ENCODE measurements at places on chromosomes 3 and 15. TPM values are rescaled to one million over a fixed set of nuclear protein-coding genes. Genes with fewer than 3 reads are reported as not detected.

DNA sequence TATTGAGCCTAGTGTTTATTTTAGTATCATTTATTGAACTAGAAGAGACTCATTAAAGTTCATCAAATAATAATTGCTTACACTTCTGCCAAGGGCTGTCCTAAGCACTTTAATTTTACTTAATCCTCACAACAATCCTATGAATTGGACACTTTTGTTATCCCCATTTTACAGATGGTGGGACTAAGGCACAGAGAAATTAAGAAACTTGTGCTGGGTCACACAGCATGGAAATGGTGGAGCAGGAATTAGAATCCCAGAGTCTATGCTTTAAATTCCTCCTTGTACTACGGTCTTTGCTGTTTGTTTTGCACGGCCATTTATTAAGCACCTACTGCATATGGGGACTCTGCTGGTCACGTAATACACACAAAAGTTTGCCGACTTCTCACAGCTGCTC lies 7.9 kb downstream of the ATP2B2 start:
- DNase-seq, result no peak

The DUOX2 gene
- polyA plus RNA-seq, result 0.05 TPM

GRCh38 chr3:86481636-86482035 lies 509.3 kb downstream of the VGLL3 start:
- DNase-seq, result no peak

GRCh38 chr3:151268267-151269235 lies 9.8 kb downstream of the P2RY14 start:
- no peak for DNase-seq

The IL17RD gene
- 55.6 TPM for polyA plus RNA-seq

The GRK7 gene
- polyA plus RNA-seq, result 0.18 TPM

DNA sequence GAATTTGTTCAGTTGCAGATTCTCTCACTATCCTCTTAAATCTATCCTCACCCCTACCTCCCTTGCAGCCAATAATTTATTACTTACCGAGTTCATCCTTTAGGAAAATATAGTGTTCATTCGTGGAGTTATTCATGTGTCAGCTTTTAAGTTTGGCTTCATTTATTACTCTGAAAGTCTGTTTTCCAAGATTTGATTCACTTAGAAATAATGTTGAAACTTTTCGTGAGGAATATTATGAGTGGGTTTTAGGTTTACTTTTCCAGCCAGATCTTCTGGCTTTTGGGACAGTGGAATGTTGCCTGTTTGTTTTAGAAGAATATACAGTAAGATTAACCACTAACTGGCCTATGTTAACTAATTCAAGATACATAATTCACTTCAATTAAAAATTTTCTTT lies 161.0 kb upstream of the CGNL1 start:
- no peak for DNase-seq

- no peak for DNase-seq
These were observed 15.1 kb upstream of the XYLB start for GRCh38 chr3:38331257-38332022.

DNA sequence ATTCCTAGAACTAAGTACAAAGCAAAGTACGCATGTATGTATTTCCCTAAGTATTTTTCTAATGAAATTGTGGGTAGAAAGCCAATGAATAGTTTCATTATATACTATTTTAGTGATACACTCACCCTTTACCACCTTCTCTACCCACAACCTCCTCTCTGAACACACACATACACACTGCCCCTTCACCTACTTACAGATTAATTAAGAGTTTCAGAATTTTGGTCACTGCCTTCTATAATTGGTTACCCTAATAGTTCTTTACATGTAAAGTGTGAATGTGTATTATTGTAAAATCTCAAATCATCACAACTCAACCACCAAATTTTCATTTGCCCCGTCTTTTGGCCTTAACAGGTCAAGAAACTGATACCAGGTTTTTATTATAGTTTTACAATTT lies 7.2 kb downstream of the PFN2 start:
- DNase-seq, result no peak

DNA sequence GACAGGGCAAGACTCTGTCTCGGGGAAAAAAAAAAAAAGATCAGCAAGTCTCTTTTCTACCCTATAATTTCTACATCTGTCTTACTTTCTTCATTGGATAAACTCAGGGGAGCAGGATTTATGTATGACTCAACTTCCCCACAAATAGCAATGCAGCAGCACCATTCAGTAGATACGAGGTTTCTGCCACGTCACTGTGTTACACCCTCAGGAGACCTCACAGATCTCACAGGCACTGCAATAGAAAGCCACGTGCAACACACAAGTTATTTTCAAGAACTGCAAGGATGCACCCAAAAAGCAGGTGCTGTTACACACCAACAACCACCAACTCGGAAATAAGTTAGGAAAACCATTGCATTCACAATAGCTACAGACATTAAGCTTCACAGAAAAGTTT lies 30.2 kb downstream of the TSPAN3 start:
- no peak for DNase-seq

The C3orf62 gene
- polyA plus RNA-seq, result 10.6 TPM

DNA sequence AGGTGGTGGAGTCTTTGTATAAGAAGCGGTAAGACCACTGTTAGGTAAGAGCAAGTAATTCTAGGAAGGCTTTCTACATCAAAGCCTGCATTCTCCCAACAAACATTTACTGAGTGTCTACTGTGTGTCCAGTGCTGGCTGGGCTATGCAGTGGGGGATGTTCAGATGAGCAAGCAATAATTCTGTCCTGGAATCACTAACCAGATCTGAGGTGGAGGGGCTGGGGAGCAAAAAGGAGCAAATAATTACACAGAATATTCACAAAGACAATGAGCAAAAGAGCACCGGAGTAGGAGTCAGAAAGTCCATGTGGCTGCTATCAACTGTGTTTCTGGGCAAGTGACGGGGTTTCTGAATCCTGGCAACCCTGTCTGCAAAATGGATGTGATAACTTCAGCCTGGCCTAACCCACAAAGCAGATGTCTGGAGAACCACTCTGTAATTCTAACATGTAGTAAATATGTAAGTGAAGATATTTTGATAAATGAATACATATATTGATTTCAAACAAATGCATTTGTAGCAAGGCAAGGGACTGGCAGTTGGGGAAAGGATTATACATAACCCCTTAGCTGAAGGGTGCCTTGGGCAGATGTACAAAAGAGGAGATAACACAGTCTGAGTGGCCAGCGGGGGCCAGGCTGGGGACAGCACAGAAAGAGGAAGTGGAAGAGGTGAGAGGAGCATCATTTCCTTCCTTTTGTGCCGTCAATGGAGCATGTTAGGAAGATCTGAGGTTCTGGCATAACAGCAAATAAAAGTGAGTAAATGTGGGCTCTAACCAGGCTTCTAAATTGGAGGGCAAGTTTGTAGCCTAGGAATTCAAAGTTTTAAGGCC lies 28.8 kb downstream of the CYP8B1 start:
- no peak for DNase-seq

DNA sequence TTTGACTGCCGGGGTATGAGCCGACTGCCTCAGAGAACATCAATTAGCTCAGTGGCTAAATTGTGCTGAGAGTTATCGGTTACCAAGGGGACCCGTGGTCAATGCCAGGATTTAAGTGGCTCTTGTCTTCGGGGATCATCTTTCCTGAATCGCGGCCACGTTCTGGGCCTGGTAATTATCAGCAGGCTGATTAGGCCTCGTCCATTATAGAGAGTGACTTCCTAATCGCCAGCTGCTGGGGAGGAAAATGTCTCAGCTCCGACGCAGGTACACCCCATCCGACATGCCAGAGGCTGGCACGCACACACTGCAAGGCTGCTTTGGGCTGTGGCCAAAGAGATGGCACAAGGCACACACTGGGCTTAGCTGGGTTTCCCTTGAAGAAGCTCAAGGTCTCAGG lies 10.6 kb downstream of the TRH start:
- DNase-seq, result no peak

The THBS1 gene
- 153 TPM for polyA plus RNA-seq
